ENCODE measurements at places on chromosomes 16 and 17.
A peak's percentile ranks its signal among the peaks of the same experiment; 100 is the strongest.

GRCh38 chr16:89565256-89565505, 4.7 kb downstream of the RPL13 start:
- DNase-seq: no peak

- no peak for DNase-seq
Observed at GRCh38 chr17:80938556-80938955, 53.1 kb upstream of the CHMP6 start.

- no peak for DNase-seq
Observed at GRCh38 chr16:50838885-50839284, 97.0 kb downstream of the CYLD start.

DNA sequence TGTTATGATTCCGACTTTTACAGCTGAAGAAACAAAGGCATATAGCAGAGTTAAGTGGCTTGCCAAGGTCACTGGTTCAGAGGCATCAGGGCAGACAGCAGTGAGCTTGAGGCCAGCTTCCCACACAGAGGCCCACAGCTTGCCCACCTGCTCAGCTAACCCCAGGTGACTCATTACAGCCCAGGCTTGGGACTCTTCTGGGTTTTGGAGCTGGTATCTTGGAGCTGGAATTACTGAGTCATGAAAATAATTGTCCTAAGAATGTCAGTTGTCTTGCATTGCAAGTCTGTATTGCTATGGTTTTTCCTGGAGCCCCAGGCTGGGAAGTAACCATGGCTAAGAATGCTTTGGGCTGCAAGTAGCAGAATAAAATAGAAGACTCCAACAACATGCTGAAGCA, 32.4 kb upstream of the IRX3 start:
- no peak for DNase-seq

DNA sequence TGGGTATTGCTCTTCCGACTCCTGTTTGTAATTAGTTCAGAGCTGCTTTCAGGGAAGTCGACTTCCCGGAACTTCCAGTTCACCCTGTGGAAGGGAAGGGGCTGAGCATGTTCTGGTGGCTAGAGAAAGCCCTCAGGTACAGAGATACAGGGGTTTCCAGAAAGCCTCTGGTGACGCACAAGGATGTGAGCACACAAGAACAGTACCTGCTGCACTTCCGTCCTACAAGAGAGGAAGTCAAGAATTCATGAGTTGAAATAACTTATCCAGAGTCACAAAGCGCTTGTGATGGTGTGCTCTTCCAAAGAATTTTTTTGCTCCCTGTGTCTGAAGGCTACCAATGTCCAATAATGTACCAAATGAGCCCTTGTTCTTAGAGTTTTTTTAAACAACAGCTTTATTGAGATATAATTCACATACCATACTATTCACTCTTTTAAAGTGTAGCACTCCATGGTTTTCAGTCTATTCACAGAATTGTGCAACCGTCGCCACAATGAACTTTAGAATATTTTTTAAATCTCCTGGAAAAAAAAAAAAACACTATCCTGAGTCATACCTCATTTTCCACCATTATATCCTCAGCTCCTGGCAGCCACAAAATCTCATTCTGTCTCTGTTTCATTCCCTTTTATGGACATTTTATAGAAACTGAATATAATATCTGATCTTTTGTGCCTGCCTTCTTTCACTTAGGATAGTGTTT, 327.6 kb downstream of the CDH13 start:
- DNase-seq: no peak

GRCh38 chr17:18889658-18890057, 31.7 kb downstream of the PRPSAP2 start:
- no peak for DNase-seq

- no peak for DNase-seq
Observed at GRCh38 chr17:17570140-17570797, 21.2 kb downstream of the PEMT start.

DNA sequence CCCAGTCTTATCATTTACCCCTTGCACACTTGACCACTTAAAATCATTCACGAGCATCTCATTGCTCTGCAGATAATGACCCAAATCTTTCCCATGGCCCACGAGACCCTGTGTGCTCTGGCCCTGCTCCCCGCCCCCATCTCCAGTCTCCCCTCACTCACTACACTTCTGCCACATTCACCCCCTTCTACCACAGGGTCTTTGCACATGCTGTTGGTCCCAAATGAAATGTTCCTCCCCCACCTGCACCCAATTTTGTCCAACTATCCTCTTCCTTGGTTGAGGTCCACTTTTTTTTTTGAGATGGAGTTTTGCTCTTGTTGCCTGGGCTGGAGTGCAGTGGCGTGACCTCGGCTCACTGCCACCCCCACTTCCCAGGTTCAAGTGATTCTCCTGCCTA, 39.2 kb downstream of the CCDC42 start:
- DNase-seq: no peak

DNA sequence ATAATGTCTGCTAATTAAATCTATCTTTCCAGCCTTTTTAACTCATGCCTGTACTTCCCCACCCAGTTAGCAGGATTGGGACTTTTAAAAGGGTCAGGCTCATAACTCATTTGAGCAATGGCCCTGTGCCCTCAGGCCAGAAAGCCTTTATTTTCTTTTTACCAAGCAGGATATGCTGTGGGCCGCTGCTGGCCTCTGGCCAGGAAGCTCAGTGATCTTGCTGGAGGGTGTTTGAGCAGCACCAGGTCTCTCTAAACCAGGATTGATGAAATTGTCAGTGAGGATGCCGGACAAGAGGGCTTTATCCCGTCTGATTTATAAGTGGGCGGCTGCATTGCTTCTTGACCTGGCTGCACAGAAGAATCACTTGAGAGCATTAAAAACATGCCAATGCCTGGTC, 187.8 kb downstream of the RAB11FIP4 start:
- DNase-seq: no peak

GRCh38 chr17:26963163-26963503, 330.8 kb upstream of the WSB1 start:
- no peak for DNase-seq

GRCh38 chr16:26756633-26757032, 310.1 kb upstream of the C16orf82 start:
- DNase-seq: no peak

DNA sequence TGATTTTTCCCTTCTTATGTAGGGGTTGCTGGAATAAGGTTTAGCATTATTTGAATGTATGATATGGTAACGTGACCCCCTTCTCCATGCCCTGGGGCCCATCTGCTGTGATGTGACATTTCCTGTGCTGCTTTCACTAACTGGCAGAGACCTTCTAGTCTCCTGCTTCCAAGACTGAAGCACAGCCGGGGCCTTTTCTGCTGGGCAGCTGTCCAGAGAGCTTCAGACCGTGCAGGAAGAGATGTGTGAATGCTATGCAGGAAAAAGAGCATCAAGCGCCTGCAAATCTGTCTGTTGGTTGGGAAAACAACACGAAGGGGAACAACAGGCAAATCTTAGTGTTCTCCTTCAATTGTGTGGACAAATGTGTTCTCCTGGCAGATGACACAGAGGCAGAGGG, 128.5 kb downstream of the SPACA3 start:
- DNase-seq: no peak

DNA sequence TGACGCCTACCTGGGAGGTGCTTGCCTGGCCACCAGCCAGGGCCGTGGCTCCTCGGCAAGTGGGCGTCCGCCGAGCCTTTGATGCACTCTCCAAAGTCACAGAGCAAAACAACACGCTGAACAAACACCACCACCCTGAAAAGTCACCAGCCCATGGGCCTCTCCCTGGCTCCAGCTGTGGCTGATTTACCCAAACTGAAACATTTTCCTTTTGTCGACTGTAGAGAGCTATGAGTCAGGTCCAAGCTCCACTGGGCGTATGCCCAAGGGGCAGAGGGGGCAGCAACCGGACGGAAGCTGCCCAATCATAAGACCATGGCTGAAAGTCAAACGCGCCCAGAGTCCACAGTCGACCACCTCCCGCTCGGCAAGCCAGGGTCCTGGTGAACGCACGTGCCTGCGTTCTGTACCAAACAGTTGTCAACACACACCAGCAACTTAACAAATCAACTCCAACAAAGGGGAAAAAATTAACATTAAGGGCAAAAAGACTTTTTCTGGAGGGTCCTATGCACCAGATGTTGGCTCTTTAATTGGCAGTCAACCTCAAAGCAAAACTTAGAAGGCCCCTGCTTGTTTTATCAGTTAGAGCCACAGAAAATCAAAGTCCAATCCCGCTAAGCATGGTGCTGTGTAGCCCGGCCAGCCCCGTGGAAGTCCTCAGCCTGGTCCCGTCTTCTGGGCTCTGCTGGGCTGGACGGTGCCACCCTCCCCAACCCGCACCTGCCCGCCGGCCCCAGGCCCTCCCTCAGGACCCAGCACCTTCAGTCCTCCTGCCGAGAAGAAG, 47.3 kb downstream of the TBC1D16 start:
- DNase-seq: peak; percentile 32

GRCh38 chr17:80847496-80848230, 144.0 kb upstream of the CHMP6 start:
- DNase-seq: no peak

DNA sequence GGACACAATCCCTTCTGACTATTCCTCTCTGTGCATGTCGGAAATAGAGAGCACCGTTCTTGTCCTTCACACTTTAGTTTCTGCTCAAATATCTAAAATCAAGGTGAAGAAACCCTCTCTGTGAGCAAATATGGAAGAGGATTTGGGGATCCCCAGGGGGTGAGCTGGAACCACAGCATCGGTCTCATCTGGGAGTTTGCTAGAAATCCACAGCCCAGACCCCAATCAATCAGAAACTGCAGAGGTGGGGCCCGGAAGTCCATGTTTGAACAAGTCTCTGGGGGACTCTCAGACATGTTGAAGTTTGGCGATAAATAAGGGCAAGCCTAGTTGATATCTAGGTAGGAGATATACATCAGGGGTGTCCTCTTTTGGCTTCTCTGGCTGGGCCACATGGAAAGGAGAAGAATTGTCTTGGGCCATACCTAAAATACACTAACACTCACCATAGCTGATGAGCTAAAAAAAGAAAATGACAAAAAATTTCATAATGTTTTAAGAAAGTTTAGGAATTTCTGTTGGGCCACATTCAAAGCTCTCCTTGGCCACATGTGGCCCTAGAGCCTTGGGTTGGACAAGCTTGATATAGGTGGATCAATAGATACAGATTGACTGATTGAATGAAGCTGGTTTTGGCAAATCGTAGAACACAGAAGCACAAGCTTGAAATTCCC, 168.0 kb upstream of the FOXF1 start:
- DNase-seq: no peak

DNA sequence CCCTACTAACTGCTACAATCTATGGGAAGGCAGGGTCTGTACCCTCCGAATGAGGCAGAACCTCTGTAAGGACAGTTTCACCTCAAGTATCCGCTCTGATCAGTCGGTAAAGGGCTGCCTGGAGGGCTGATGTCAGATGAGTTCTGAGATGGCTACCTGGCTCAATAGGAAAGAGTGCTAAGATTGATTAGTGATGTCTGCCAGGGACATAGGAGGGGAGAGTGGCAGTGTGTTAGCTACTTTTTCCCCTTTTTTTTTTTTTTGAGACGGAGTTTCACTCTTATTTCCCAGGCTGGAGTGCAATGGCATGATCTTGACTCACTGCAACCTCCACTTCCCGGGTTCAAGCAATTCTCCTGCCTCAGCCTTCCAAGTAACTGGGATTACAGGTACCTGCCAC, 39.1 kb upstream of the CDC42EP4 start:
- DNase-seq: no peak

GRCh38 chr16:19735074-19735867, 17.2 kb downstream of the IQCK start:
- DNase-seq: no peak

DNA sequence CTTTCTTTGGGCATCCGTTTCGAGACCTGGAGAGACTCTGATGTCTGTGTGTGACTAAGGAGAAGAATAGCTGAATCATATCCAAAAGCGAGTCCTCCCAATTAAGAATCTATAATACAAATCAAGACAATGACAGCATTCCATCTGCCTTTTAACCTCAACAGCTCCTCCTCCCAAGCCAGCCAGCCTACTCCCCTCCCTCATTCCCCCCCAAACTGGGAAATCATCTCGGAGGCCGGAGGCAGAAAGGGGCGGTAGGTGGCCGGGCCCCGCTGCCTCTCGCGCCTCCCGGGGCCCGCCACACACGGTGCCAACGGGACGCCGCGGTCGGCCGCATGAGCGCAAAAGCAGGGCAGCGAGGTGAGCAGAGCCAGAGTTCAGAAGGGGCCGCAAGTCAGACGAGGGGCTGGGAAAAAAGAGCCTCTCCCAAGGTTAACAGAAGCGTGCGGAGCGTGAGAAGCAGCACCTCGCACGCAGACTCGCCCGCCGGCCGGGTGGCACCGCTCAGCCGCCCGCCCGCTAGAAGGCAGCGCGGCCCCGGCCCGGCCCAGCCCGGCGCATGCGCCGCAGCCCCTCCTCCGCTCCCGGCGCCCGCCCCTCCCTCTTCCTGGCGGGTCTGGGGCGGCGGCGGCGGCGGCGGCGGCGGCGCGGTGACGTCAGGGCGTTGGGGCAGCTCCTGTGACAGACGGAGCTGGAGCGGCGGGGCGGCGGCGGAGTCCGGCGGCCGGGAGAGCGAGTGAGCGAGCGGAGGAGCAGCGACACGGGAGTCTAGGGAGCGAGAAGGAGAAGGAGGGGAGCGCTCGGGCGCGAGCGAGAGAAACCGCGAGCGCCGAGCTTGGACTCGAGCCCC, at the start of gene PAFAH1B1:
Gene PAFAH1B1 (plus strand): TSS at position 684 of the 850 bp plus-strand sequence. CDS start 44,635 bp downstream, outside the sequence.
- peak; percentile 18 for DNase-seq

DNA sequence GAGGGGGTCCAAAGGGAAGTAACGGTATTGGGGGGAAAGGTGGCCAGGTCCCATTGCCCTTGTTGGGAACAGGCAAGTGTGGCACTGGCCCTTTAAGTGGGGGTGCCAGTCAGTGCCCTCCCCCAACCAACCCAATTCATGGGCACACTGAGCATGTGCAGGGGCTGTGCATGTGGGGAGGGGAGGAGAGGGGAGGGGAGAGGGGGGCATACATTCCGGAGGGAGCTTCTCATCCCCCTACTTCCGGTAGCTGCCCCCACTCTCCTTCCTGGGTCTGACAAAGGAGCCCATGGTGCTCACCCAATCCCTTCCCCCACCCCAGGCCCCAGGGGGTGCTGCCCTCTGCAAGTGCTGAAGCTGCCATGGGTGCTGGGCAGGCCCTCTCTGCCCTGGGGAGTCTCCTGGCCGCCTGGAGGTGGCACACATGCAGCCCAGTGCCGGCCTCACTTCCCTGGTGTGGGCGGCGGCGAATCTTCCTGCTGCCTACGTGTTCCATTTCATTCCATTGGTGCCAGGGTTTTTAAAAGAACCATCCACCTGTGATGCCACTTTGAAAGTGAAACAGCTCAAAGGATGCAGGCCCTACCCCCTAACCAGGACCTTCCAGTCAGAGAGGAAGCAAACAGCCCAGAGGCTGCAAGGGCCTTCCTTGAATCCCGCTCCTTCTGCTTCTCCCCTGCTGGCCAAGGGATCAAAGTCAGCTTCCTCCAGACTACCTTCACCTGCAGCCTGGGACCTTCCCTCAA, 11.0 kb downstream of the HEXIM2 start:
- no peak for DNase-seq

DNA sequence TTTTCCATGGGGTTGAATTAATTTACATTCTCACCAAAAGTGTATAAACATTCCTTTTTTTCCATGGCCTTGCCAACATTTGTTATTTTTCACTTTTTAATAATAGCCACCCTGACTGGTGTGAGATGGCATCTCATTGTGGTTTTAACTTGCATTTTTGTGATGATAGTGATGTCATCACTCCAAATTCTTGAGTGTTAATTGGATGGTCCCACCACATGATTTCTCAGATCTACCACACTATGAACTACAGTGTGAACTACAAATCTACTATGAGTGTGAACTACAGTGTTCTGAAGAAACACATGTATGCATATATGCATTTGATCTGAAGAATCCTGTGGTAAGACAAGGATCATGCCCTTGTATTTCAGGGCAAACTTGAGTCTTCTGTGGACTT, 340.1 kb downstream of the ABCC12 start:
- DNase-seq: no peak

GRCh38 chr16:85202631-85203461, 90.6 kb upstream of the CIBAR2 start:
- no peak for DNase-seq

- DNase-seq: no peak
Observed at GRCh38 chr17:58301504-58302150, 20.9 kb upstream of the MPO start.

Data from NCI-H2029 treated with DMSO at 0.1 percent for 48 hours (cell line).